ENCODE measurements at places on chromosomes 4 and X.

GRCh38 chr4:16827794-16828724 lies 70.4 kb downstream of the LDB2 start:
- DNase-seq: no peak

DNA sequence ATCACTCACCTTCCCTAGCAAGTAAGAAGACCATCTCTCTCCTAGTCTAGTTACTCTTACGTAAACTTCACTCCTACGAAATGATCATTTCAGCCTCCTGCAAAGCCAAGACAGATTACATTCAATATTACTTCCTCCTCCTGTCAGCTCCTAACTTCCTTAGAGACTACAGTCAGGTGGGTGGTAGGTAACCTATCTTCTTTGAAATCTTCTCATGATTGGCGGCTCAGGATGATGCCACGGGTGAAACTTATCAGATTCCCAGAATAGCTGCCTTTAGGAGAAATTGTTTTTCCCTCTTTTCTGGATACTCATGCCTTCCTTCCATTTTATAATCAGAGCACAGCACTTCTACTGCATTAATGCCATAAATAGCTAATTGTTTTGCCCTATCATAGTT lies 744.8 kb upstream of the HS3ST1 start:
- DNase-seq: no peak

GRCh38 chr4:74111306-74111975 lies 12.4 kb upstream of the CXCL2 start:
- DNase-seq: no peak

- peak; percentile 43 for DNase-seq
Measured at GRCh38 chr4:150079081-150079581, 886 bp downstream of the DCLK2 start.

GRCh38 chr4:72348701-72349100 lies 220.3 kb downstream of the ADAMTS3 start:
- DNase-seq: no peak

- DNase-seq: no peak
Measured at GRCh38 chr4:58070726-58071125, 960.5 kb upstream of the IGFBP7 start.

- no peak for DNase-seq
Measured at GRCh38 chr4:93827272-93827947, 1.1 kb upstream of the ATOH1 start.

DNA sequence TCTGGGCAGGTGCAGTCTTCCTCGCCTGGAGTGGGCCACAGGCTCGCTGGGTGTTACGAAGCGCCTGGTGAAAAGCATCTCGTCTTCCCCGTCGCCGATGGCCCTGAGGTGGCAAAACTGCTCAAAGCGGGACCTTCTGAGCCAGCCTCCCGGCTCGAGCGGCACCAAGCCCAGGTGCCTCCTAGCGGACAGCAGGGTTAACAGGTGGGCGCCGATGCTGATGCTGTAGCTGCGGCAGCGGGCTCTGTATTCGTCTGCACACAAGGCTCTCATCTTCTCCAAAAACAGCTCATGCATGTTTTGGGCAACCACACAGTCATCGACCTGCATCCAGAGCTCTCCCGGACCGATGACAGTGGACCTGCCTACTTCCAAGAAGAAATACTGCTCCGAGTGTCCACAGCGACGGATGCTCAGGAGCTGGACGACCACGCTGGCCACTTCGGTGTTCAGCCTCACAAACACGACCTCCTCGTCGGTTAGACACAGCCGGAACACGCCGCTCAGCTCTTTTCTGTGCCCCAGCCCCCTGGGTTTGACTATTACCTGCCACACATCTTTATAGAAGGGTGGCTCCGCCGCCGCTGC lies 1.2 kb downstream of the IRS4 start:
- peak; percentile 20 for DNase-seq

GRCh38 chrX:53547668-53548067 lies 113.5 kb upstream of the HSD17B10 start:
- no peak for DNase-seq

GRCh38 chr4:85808864-85809263 lies 333.9 kb downstream of the ARHGAP24 start:
- no peak for DNase-seq

GRCh38 chrX:38500866-38501265 lies 60.5 kb upstream of the TSPAN7 start:
- no peak for DNase-seq

- DNase-seq: no peak
Measured at GRCh38 chrX:53714580-53715345, 28.2 kb upstream of the HUWE1 start.

DNA sequence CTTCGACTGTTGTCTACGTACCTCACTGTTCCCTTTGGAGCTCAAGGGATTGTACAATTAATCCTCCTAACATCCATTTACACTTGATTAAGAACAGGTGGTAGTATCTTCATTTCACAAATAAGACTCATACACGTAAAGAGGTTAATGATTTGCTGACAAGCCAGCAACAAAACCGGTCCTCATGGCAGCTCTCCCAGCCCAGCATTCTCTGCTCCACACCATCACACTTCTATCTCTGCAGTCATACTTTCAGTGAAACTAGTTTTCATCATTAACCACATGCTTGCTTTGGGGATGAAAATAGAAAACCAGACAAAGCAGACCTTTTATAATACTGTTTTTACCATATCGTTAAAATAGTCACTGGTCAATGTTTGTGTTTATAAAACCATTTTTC lies 28.7 kb upstream of the CASK start:
- DNase-seq: no peak

DNA sequence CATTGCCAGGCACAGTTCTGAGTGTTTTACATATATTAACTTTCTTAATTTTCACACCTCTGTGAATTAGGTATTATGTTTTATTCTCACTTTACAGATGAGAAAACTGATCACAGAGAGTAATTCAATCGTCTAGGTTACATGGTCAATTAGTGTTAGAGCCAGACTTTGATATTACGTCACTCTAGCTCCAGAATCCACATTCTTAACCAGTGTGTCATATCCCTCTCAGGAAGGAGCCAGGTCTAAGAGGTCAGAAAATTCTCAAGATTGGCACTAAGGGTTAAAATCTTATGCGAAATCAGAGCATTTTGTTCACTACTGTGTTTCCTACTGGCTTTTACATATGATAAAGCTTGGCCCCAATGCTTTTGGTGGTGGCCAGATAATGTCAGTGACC lies 7.4 kb downstream of the DMP1 start:
- DNase-seq: no peak

- DNase-seq: no peak
Measured at GRCh38 chr4:152424396-152424795, 111.5 kb downstream of the FBXW7 start.

- DNase-seq: no peak
Measured at GRCh38 chr4:20288047-20288650, 36.4 kb downstream of the SLIT2 start.

- no peak for DNase-seq
Measured at GRCh38 chrX:50697691-50698090, 116.3 kb downstream of the SHROOM4 start.

- DNase-seq: no peak
Measured at GRCh38 chr4:20813700-20814099, 113.4 kb downstream of the PACRGL start.

DNA sequence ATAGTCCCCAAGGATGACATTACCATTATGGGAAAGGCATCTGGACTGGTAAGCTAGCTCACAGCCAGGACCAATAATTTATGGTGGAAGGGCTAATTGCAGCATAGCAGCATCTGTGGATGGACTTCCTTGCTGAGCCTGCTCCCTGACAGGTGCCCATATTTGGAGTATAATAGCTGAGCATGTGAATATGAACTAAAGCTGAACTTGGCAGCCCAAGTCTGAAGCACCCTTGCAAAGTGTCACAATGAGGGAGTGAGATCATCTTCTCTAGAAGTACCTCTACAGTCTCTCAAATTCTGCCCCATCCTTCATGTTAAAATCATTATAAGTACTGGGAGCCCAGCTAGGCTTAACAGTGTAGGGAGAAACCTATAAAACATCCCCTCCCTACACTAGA lies 128.2 kb upstream of the INPP4B start:
- no peak for DNase-seq

GRCh38 chr4:11074581-11075241 lies 354.0 kb downstream of the HS3ST1 start:
- no peak for DNase-seq

- peak; percentile 80 for DNase-seq
Measured at GRCh38 chrX:118975831-118976598, 1.6 kb downstream of the LONRF3 start.

GRCh38 chrX:30795981-30796958 lies 92.8 kb downstream of the TAB3 start:
- DNase-seq: no peak

GRCh38 chrX:108641589-108642272 lies 94.6 kb downstream of the IRS4 start:
- DNase-seq: no peak

DNA sequence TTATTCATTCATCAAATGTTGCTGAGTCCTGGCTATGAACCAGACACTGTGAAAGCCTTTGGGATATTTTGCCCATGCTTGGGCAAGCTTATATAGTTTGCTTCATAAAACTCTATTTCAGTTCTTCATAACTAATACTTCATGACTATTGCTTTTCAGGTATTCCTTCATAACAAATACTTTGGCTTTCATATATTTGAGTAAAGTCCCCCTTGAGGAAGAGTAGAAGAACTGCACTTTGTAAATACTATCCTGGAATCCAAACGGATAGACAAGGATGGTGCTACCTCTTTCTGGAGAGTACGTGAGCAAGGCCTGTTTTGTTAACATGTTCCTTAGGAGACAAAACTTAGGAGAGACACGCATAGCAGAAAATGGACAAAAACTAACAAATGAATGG lies 1.7 kb upstream of the AFP start:
- DNase-seq: no peak

DNA sequence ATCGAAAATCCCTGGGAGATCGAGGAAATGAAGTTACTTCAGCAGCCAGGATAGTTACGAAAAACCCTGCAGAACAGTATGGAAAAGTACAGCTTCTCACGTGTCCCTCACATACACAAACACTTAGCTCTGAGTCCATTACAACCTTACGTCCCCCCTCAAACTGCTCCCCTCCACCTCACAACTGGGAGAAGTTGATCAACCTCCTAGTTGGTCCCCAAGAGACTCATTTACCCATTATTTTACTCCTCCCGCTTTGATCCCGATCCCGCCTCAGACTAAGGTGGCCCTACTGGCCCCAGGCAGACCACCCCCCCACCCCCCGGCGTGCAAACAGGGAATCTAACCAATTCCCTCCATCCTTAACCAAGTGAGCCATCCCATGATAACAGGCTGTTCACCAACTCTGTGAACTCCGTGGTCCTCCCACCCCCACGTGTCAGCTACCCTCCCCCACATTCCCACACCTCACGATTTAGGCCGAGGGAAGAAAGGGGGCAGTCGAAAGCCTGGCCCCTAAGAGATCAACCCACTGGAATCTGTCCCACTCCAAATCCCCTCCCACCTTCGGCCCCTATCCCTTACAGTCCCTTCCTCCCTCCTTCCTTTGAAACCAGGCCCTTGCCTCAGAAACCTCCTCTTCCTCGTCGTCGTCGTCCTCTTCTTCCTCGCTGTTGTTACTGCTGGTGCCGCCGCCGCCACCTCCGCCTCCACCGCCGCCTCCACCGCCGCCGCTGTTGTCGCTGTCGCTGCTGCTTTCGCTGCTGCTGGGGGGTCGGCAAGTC lies 755 bp downstream of the ANKRD17 start:
- no peak for DNase-seq

GRCh38 chr4:24794480-24794879 lies 893 bp upstream of the SOD3 start:
- peak; percentile 24 for DNase-seq

- no peak for DNase-seq
Measured at GRCh38 chrX:130066975-130067615, 43.2 kb downstream of the ELF4 start.

DNA sequence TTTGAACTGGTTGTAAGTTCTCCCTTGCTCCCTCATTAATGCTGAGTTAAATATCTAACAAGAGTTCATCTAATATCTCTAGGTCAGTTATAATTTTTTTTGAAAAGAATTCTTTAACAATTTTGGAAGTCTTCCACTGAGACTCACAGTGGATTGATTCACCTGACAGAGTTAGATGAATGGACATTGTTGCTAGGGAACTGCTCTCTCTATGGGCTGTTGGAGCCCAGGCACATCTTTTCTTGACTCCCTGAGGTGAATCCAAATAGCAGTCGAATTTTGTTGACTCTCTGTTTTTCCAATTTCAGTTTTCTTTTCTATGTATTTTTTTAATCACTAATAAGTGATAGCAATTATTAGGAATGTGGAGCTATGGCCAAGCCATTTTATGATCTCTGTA lies 996.1 kb upstream of the PABPC4L start:
- no peak for DNase-seq

DNA sequence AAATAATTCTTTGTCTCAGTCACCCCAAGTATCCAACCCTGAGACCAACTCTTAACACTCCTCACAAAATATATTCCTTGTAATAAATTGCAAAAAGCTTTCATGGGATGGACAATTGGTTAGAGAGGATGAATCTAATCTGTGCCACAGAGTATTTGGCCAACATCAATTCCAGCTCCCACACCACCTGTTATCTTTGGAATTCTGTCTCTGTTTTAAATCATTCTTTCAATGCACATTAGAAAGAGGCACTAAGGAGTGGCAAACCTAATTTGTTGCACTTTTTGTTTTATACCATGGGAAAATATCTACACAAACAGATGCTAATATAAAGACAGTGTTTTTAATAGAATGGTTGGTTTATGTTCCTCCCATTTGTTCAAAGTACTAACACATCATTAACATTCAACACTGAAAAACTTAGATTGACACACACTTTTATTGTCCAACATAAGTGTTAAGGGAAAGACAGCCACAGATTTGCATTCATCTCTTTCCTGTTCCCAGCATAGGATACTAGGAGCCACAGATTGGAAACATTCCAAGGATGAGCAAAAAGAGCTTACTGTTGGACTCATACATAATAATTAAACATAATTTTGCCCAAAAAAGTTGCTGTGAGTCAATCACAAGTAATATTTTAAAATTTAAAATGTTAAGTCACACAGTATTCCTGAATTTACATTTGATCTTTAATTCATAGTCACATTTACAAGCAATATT lies 116.4 kb downstream of the PPA2 start:
- DNase-seq: no peak

DNA sequence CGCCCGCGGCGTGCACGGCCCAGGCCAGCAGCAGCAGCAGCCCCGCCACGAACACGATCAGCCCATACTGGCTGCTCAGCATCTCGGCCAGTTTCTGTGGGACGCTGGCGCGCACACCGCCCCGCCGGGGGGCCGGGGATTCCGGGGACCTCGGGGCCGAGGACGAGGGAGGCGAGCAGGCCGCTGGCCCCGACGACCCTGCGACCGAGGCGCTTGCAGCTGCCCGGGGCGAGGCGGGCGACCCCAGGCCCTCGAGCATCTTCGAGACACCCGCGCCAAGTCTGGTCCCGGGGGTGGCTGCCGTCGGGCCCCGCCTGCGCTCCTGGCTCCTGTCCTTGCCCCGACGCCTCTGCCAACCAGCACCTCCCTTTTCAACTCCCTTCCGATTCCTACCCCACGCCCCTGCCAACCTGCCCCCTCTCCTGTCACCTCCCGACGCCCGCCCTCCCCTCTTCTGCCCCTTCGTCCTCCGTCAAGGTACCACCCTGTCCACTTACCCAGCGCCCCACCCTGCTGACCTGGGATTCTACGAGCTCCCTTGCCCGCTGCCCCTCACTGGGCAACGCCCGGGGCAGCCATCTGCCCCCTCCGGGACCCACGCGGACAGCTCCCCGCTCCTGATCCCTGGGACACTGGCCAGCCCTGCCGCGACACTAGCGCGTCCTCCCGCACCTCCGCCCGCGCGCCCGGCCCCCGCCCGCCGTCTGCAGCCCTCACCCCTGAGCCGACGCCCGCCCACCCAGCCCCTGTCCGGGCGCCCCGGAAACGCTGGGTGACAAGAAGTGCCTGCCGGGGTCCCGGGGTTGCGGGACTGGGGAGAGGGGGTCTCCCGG lies at the start of gene OTOP1:
TSS of gene OTOP1 (minus strand) at position 324 of the 833 bp plus-strand sequence. CDS start at position 259, 65 bp downstream.
- DNase-seq: no peak

- no peak for DNase-seq
Measured at GRCh38 chr4:44671636-44672035, 6.6 kb upstream of the GUF1 start.
